NCI-H1092 (cell line): ENCODE measurements at places on chromosomes 4 and X.
A peak's percentile ranks its signal among the peaks of the same experiment; 100 is the strongest.

DNA sequence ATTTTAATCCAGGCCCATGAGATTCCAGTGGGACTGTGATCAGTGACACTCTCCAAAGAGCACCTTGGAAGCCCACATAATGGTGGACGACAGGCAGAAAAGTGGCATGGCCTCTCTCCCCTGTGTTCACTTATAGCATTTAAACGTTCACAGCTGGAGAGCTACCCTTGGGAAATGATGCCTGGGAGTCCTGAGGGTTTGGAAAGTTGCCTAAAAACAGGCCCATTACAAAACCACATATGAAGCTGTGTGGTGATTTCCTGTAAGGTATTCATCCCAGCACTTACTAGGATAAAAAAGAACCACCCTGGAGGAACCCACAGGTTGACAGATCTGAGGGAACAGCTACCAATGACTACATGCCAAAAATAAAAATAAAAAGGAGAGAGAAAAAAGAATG lies 193.2 kb downstream of the RASL11B start:
- peak; percentile 45 for DNase-seq

- DNase-seq: no peak
Observed at GRCh38 chr4:186792728-186793366, 69.2 kb upstream of the FAT1 start.

DNA sequence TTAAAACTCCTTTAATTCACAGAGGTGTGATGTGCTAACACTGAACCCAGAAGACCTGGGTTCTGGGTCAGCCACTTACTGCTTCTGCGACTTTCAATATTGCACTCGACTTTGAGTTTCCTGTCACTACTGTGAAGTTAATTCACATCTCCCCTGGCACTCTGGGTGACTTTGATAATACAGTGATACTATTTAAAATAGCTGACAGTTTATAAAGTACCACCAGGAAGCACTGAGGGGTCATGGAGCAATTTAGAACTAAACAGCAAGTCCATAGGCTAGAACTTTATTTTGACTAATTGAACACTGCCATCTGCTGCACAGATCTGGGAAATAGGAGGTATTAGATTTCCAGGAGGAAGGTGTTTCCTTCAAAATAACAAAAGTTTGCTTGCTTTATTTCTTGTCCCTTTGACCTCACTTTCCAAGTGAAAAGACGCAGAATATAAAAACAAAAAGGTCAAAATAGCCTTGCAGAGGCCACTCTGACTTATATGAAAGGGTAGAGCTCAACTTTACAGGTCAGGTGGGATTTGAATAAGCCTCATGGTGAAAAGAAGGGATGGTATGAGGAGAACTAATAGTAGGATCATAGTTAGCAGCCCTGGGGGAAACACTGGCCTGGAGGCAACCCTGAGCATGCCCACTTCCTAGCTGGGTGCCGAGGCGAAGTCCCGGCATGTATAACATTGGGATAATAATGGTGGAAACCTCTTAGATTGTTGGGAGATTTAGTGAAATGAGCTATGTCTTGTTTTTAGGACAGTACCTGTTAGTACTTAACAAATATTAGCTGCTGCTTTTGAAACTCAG lies 53.4 kb downstream of the ZNF518B start:
- DNase-seq: peak; percentile 2

DNA sequence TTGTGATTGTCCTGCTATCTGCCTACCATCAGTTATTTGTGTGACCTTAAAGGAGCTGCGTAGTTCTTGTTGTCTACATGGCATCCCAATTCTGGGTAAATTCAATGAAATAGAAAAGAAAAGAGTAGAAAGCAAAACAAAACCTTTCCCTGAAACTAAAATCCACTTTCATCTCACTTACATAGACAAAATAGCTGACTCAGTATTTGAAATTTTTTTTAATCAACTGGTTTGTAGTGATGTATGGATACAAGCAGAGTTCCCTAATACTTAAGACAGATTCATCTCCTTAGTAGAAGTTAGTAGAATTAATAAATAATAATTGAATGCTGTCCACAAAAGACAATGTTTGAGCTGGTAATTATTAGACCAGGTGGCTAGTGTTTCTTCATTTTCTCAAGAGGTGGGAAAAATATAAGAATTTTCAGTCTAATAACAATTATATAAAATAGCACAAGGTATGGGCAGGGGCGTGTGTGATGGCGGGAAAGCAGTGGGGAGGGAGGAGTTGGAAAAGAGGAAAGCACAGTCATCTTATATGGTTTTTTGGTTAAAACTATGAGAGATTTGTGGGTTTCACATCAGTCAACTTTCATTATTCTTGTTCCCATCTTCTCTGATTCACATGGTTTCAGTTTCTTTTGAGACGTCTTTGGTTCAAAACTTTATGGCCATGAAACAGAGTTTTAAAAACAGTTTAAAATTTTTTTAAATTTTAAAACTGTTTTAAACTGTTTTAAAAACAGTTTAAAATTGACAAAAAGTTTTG lies 275.2 kb downstream of the SPRY1 start:
- no peak for DNase-seq

DNA sequence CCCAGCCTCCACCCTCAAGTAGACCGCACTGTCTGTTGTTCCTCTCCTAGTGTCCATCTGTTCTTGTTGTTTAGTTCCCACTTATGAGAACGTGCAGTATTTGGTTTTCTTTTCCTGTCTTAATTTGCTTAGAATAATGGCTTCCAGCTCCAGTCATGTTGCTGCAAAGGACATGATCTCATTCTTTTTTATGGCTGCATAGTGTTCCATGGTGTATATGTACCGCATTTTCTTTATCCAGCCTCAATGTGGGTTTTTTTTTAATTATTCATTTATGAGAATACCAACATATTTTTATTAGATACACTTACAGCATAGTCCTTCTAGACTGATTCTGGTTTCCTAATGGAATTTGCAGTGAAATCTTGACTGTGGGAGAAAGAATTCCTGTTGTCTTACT lies 1.3 kb downstream of the VMA21 start:
- DNase-seq: no peak

- DNase-seq: no peak
Observed at GRCh38 chrX:23871905-23872546, 35.7 kb downstream of the APOO start.

DNA sequence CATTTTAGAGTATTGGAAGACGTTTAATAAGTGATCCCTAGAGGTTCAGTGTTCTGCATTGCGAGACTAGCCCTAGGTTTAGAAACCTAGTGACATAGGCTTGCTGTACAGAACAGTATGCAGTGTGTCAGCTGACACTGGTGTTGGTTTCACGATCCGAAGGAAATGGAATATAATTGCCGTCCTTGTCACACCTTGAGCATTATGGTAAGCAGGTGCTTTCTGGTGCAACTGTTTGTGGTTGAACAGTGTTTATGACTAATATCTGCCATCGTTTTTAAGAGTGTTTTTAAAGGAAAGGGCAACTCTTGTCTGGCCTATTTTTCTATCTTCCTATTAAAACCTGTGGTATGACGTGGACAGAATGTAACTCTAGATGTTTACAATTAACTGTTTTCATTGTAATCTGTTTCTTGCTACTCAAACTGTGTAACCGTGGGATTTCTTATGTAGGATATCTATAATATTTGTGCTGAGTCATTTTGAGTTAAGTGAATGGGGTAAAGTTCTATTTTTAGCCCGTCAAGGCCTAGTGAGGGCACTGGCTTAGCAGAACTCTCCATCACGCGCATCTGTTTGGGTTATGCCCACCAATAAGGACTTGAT lies 53.8 kb upstream of the TBC1D14 start:
- DNase-seq: no peak
